Tibial nerve (tissue), 4 donors: ENCODE measurements at places on chromosomes 12 and 14.

DNA sequence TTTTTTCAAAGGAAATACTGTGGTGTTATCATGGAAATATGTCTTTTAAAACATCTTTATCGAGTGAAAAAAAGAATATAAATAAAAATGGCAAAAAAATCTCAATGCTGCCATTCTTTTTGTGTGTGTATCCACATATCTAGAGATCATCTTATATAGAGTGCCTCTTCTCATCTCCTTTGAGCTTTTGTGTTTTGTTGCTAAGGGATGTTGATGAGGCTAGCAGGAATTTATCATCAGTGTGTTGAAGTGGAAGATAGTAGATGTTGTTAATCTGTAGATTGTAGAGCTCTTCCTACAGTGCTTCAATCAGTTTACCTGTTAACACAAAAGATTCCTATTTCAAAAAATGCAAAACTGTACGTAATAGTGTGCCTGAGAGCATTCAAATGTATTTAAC lies 1738.0 kb upstream of the SEL1L start:
- no peaks in the 10 kb centered on the region for H3K4me1 ChIP-seq
- no peak overlapping the region for H3K4me3 ChIP-seq
- DNase-seq, result no peak
- H3K36me3 ChIP-seq, result no peaks in the 10 kb centered on the region
- no peaks in the 10 kb centered on the region for H3K27me3 ChIP-seq
- no peak overlapping the region for H3K27ac ChIP-seq

DNA sequence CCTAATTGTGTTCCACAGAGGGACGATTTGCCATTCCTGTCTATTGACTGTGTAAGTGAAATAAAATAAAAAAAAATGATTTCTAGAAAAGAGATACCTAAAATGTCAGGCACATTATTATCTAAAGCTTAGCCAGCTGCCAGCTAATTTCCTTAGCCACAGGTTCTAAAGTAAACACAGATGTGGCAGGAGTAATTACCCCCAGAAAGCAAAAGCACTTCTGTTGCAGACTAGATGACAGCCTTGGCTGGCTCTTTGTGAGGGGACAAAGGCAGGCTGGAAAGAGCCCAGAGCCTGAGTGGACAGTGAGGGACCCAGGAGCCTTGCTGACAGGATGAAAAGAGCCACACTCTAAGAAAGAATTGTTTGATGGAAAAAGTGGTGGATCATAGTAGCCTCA lies 418.1 kb downstream of the LRIG3 start:
- no peak for DNase-seq
- H3K27ac ChIP-seq, result no peak overlapping the region
- no peaks in the 10 kb centered on the region for H3K36me3 ChIP-seq
- H3K27me3 ChIP-seq, result no peaks in the 10 kb centered on the region

DNA sequence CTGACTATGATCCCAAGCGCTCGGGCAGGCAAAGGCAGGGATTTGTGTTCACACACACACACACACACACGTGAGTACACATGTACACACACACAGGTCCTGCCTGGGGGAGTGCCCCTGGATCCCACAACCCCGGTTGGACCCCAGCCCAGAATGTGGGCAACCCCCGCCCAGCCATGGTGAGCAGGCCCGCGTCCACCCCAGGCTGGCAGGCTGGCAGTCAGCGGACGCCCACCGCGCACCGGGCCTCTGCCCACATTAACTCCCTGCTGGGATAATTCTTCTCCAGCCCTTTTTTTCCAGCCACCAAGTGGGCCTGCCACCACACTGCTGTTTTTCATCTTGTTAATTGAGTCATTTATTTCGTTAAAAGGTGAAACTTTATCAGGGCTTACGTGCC lies 256.2 kb downstream of the BCL11B start:
- H3K27ac ChIP-seq, result no peak overlapping the region
- no peak overlapping the region for H3K4me3 ChIP-seq
- no peaks in the 10 kb centered on the region for H3K27me3 ChIP-seq
- no peaks in the 10 kb centered on the region for H3K4me1 ChIP-seq

- no peak overlapping the region for H3K27ac ChIP-seq
- no peak overlapping the region for H3K4me3 ChIP-seq
- H3K27me3 ChIP-seq, result no peaks in the 10 kb centered on the region
- peaks cover 18% of the 10 kb centered on the region for H3K4me1 ChIP-seq
- DNase-seq, result no peak
Observed at GRCh38 chr12:88947486-88948043, 367.3 kb upstream of the KITLG start.

DNA sequence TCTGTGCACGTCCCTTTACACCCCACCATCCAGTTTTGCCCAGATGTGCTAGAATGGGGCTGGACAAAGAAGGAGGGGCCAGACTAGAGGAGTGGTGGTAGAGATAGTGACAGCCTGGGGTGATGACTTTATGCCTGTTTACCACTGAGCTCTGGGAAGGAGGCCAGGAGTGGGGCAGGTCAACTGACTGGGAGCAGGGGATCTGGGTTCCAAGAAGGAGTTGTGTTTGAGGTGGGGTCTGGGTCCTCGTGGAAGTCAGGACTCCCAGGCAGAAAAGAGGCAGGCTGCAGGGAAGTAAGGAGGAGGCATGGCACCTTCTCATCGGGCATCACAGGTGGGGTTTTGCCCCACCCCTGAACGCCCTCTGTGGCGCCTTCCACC lies 315 bp downstream of the LTB4R2 start:
- peak overlapping the region; percentile 56 for H3K4me3 ChIP-seq
- no peak for DNase-seq
- H3K4me1 ChIP-seq, result peaks cover 46% of the 10 kb centered on the region

DNA sequence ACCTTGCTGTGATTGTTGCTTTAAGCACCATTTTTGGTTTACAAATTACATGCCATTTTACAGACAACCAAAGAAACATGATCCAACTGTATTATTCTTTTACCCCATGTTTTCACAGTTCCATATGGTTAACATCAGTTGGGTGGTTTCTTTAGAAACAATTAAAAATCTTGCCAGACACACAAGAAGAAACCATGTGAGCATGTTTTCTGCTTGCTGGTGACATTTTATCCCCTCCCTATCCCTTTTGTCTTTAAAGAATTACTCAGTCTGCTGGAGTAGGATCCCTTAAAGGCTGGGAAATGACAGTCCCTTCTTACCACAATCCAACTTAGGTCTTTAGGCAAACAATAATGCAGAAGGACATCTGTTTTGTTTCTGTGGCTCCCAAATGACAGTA lies 121.8 kb upstream of the PLXNC1 start:
- no peak overlapping the region for H3K27ac ChIP-seq
- no peak for DNase-seq
- no peaks in the 10 kb centered on the region for H3K4me1 ChIP-seq

GRCh38 chr12:76259106-76259505 lies 89.1 kb downstream of the BBS10 start:
- no peak for DNase-seq
- H3K36me3 ChIP-seq, result no peaks in the 10 kb centered on the region
- no peak overlapping the region for H3K4me3 ChIP-seq
- peak overlapping the region; percentile 69 for H3K27ac ChIP-seq
- no peaks in the 10 kb centered on the region for H3K27me3 ChIP-seq

GRCh38 chr12:98417266-98417665 lies 98.1 kb upstream of the TMPO start:
- H3K4me3 ChIP-seq, result no peak overlapping the region
- no peak for DNase-seq
- no peaks in the 10 kb centered on the region for H3K27me3 ChIP-seq

- H3K4me1 ChIP-seq, result no peaks in the 10 kb centered on the region
- H3K27me3 ChIP-seq, result no peaks in the 10 kb centered on the region
- no peak for DNase-seq
- no peaks in the 10 kb centered on the region for H3K36me3 ChIP-seq
Observed at GRCh38 chr12:23729359-23729758, 220.1 kb downstream of the SOX5 start.

DNA sequence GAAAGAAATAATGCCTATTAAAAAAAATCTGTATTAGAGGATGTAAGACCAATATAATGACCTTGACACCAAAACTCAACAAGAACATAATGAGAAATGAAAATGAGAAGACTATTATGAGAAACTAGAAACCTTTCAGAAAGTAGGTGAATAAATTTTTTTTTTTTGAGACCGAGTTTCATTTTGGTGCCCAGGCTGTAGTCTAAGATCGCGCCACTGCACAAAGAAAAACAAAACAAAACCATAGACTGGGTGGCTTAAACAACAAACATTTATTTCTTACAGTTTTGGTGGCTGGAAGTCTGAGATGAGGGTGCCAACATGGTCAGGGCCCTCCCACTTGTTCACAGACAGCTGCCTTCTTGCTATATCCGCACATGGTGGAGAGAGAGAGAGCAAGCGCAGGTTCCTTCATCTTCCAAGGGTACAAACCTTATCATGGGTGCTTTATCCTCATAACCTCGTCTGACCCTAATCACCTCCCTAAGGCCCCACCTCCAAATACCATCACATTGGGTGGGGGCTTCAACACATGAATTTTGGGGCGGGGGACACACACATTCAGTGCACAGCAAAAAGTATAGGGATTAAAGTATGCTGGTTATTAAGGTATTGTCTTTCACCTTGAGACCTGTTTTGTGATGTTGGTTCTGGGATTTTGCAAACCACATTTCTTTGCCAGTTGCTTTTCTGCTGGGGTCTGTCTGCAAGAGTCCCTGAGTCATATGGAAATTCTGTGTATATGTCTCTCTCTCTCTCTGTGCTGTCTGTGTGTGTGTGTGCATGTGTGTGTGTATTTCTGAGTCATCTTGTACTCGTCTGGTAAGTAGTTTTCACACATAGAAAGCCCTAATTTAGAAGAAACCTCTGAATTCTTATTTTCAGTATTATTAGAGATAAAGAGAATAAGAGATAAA lies 26.2 kb downstream of the ZCRB1 start:
- H3K4me1 ChIP-seq, result no peaks in the 10 kb centered on the region
- no peak overlapping the region for H3K27ac ChIP-seq
- H3K36me3 ChIP-seq, result no peaks in the 10 kb centered on the region
- H3K4me3 ChIP-seq, result no peak overlapping the region
- no peak for DNase-seq

- H3K27ac ChIP-seq, result no peak overlapping the region
- DNase-seq, result no peak
- H3K27me3 ChIP-seq, result no peaks in the 10 kb centered on the region
Observed at GRCh38 chr14:28467611-28468010, 299.0 kb upstream of the FOXG1 start.

GRCh38 chr12:67621112-67621511 lies 27.4 kb upstream of the DYRK2 start:
- H3K36me3 ChIP-seq, result no peaks in the 10 kb centered on the region
- H3K27me3 ChIP-seq, result no peaks in the 10 kb centered on the region
- H3K4me3 ChIP-seq, result no peak overlapping the region

- no peak overlapping the region for H3K27ac ChIP-seq
- no peak overlapping the region for H3K4me3 ChIP-seq
- no peak for DNase-seq
- H3K4me1 ChIP-seq, result no peaks in the 10 kb centered on the region
- no peaks in the 10 kb centered on the region for H3K27me3 ChIP-seq
Observed at GRCh38 chr12:49251357-49251756, 13.5 kb upstream of the TUBA1C start.

DNA sequence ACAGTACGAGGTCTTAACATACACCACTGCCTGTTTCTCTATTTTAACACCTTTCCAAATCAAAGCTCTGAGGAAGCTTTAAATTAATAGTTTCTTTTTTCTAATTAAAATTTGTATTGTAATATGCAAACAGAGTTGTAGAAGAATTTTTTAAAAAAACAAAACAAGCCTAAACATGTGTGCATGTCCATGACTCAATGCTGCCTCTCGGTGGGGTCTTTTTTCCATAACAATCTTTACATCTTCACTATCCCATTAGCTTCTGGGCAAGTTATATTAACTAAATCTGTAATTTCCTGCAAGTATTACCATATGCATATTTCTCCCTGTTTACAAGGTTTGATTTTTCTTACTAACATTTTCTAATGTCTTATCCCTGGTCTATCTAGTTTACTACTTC lies 143.9 kb upstream of the NAV3 start:
- no peaks in the 10 kb centered on the region for H3K27me3 ChIP-seq
- no peaks in the 10 kb centered on the region for H3K36me3 ChIP-seq

GRCh38 chr12:123064366-123064765 lies 83.9 kb downstream of the ARL6IP4 start:
- H3K4me3 ChIP-seq, result no peak overlapping the region
- peak overlapping the region; percentile 28 for H3K27ac ChIP-seq
- DNase-seq, result no peak

GRCh38 chr12:27821259-27821973 lies 41.4 kb upstream of the MANSC4 start:
- H3K27me3 ChIP-seq, result no peaks in the 10 kb centered on the region
- no peak overlapping the region for H3K4me3 ChIP-seq
- H3K36me3 ChIP-seq, result no peaks in the 10 kb centered on the region
- peak; percentile 88 for DNase-seq
- H3K27ac ChIP-seq, result no peak overlapping the region
- H3K4me1 ChIP-seq, result no peaks in the 10 kb centered on the region

- no peak for DNase-seq
- no peaks in the 10 kb centered on the region for H3K36me3 ChIP-seq
- H3K4me3 ChIP-seq, result no peak overlapping the region
- H3K27me3 ChIP-seq, result peaks cover 31% of the 10 kb centered on the region
- no peak overlapping the region for H3K27ac ChIP-seq
Observed at GRCh38 chr12:52698651-52699340, 4.5 kb downstream of the KRT77 start.

DNA sequence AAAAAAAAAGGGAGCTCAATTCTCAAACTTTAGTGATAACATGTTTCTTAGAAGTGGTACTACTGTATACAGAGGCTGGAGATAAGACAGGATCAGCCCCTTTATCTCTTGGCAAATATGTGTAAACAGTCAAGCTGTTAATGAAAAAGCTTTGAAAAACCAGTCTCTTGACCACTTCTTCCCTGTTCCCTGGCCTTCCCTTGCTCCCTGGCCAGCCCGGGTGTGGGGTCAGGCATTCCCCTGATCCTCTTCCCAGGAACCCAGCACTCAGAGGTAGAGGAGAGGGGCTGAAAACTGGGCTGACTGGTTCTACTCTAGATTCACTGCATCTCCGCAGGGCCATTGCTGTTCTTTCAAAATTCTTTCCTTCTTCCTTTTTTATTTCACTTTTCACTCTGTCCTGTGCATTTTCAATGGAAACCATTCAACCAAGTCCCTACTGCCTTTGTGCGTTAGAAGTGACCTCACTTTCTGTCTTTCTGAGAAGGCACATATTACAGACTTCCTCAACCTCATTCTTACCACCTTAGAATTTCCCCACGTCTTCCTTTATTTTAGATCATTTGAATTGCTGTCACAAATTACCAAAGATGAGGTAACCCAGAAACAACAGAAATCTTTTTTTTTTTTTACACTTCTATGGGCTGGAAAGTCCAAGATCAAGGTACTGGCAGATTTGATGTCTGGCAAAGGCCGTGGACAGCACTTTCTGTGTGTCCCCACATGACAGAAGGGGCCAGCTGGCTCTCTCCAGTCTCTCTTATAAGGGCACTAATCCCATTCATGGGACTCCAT lies 5.7 kb downstream of the GNG2 start:
- H3K36me3 ChIP-seq, result no peaks in the 10 kb centered on the region
- no peak for DNase-seq
- no peak overlapping the region for H3K27ac ChIP-seq
- H3K27me3 ChIP-seq, result no peaks in the 10 kb centered on the region
- H3K4me3 ChIP-seq, result no peak overlapping the region
- H3K4me1 ChIP-seq, result peaks cover 63% of the 10 kb centered on the region

DNA sequence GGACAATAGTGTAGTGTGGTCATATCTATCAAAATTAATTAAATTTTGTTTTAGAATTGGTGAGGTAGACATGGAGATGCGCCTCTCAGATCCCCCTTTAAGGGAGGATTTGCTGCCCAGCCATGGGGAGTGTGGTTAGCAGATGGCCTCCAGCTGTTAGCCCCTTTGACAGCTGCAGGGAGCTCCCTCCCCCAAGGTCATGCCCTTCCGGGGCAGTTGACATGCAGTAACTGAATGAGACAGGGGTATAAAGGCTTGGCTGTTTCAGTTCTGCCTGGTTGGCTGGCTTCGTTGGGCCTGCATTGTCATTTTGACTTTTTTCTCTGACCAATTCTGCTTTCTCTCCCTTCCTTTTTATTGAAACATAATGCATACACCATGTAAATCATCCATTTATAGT lies 291.5 kb upstream of the SRRM4 start:
- no peak for DNase-seq
- H3K4me1 ChIP-seq, result no peaks in the 10 kb centered on the region
- no peak overlapping the region for H3K4me3 ChIP-seq
- no peaks in the 10 kb centered on the region for H3K36me3 ChIP-seq
